NCI-H1048 (cell line): ENCODE measurements at places on chromosomes 16 and 17.

- DNase-seq, result no peak
These were observed 110.8 kb downstream of the IRX3 start for GRCh38 chr16:54175552-54176375.

DNA sequence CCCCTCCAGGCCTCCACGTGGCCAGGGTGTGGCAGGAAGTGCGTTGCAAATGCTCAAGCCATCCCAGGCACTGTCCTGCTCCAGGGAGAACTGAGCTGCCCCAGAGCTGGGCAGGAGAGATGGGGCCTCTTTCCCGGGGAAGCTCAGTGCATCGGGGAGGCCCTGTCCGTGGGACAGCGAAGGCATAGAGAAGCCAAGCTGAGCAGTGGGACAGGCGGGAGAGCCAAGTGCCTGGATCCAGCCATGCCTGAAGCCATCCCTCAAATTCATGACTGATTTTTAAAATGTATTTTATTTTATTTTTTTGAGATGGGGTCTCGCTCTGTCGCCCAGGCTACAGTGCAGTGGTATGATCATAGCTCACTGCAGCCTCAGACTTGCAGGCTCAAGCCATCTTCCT, 25.4 kb upstream of the SSTR5 start:
- DNase-seq, result no peak

DNA sequence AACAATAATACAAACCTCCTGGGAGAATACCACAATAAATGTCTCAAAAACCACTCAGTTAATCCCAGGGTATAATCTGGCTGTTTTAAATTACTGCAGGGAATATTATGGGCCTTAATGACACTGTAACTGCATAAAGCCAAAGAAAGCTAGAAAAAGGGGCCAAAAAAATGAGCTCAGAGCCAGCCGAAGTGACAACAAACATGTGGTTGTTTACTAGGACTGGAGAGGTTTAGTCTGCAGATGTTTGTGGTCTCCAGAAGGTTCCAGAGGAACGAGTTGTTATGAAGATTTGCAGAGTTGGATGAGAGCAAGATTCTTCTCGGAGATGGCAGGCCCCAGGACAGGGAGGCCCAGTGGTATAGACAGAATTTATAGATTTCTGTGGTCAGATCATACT, 97.1 kb upstream of the AKTIP start:
- DNase-seq, result no peak

- DNase-seq, result no peak
These were observed 26.0 kb downstream of the TRIM25 start for GRCh38 chr17:56887552-56888467.
